ENCODE measurements at places on chromosomes 7 and 10.

GRCh38 chr7:73936967-73937366, 76.0 kb downstream of the TMEM270 start:
- no peak for DNase-seq

DNA sequence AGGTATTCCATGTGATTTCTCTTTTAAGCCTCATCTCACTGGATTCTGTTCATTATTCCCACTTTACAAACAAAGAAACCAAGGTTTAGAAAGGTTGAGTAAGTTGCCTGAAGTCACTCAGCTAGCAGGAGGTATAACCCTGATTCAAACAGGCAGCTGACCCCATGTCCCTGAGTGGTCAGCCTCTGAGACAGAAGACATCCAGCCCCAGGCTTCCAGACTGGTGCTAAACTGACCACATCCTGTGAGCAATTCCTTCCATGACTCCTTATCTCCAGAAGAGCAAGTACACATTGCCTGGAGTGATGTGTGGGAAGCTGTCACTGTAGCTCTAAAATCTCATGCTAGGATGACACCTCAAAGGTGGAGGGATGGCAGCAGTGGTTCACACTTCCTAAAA, 3.7 kb downstream of the PLPP4 start:
- DNase-seq, result no peak

DNA sequence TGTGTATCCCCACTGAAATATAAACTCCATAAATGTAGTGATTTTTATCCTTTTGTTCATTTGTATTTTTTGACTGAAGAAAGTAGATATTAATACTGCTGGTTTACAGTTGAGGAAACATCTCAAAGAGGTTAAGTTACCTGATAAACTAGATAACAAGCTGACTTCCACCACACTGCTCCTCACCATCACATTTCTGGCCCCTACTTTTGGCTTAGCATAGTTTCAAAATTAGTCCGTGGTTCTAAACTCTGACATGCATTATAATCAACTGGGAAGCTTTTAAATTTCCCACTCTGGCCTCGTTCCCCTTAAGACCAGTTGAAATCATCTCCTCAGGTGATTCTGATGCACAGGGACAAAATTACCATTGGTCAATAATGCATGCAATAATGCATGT, 43.5 kb downstream of the ANKIB1 start:
- no peak for DNase-seq

DNA sequence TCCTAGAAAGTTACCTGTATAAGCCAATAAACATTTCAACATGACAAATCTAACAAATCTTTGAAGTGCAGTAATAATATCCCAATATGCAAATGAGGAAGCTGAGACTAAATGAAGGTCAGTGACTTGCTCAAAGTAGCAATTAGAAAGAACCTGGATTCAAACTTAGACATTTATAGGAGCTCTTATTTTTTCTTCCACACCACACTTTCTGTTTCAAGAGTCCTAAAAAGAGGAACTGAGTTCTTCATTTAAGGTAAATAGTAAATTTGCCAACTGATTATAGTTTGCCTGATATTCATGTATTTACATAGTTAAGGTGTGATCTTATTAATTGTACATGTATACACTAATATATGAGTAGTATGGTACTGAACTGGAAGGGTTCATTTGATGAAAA, 44.0 kb downstream of the KLHDC10 start:
- no peak for DNase-seq

DNA sequence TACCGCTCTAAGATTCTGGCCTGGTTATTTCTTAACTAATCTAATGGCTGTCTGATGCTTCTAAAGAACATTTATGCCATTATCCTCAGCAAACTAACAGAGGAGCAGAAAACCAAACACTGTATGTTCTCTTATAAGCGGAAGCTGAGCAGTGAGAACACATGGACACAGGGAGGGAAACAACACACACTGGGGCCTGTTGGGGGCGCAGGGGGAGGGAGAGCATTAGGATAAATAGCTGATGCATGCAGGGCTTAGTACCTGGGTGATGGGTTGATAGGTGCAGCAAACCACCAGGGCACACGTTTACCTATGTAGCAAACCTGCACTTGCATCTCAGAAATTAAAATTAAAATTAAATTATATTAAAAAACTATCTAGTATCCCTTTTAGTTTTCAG, 853.5 kb downstream of the GATA3 start:
- no peak for DNase-seq

DNA sequence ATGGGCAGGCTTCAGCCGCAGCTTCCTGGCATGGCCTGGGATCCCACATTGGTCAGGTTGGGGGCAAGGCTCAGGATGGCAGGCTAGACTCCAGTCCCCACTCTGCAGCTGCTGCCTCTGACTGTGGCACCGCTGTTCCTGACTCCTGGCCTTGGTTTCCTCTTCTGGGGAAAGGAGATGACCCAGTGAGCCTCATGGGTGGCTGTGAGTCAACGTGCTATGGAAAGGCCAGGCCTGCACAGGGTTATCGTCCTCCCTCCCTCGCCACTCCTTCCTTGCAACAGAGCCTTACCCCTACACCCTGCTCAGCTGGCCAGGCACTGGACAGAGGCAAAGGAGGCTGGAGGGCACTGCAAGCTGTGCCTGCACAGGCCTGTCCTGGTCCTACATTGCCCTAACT, 36.1 kb upstream of the CHST15 start:
- no peak for DNase-seq

DNA sequence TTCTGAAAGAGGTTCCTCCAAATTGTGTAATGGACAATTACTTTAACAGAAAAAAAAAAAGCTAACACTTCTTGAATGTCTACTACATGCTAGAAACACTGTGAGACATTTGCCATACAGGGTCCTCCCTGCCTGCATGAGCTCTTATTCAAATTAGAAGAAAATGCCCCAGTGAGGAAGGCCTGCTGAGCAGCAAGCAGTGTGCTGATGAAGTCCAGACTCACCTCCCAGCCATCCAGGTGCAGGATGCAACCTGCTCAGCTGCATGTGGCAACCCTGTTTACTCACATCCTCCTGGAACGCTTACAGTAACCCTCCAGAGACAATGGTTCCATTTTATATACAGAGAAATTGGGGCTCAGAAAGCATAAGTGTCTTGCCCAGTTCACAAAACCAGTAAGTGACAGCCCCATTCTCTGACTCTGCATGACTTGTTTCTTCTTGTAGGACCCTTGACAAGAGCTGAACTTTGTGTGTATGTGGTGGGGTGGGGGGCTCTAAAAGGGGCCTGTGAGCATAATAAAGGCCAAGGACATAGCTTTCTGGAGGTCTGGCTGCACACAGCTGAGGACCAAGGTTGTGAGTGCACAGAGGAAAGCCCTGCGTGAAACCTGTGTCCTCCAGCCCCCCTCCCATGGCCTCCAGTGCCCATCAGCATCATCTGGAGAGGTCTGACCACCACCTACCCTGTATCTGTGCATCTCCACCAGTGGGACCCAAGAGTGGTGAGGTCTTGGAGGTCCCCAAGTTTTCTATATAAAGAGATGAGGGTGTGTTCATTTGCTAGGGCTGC, 387.8 kb downstream of the GRID1 start:
- no peak for DNase-seq

DNA sequence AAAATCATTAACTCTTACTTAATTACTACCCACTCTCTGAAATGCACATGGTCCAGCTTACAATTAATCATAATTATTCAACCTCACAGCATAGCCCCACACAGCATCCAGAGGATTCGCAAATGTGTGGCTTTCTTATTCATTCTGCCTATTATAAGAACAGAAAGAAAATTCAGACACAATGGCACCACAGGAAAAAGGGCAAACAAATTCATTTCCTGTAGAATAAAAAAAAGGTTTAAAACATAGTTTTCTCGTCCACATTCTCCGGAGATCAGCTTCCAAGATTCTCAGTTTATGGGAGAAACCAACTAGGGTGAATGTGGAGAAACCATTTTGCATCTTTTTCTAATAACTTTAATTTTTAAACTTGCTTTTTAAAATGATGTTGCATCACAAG, 201.6 kb downstream of the PARD3 start:
- DNase-seq, result no peak

DNA sequence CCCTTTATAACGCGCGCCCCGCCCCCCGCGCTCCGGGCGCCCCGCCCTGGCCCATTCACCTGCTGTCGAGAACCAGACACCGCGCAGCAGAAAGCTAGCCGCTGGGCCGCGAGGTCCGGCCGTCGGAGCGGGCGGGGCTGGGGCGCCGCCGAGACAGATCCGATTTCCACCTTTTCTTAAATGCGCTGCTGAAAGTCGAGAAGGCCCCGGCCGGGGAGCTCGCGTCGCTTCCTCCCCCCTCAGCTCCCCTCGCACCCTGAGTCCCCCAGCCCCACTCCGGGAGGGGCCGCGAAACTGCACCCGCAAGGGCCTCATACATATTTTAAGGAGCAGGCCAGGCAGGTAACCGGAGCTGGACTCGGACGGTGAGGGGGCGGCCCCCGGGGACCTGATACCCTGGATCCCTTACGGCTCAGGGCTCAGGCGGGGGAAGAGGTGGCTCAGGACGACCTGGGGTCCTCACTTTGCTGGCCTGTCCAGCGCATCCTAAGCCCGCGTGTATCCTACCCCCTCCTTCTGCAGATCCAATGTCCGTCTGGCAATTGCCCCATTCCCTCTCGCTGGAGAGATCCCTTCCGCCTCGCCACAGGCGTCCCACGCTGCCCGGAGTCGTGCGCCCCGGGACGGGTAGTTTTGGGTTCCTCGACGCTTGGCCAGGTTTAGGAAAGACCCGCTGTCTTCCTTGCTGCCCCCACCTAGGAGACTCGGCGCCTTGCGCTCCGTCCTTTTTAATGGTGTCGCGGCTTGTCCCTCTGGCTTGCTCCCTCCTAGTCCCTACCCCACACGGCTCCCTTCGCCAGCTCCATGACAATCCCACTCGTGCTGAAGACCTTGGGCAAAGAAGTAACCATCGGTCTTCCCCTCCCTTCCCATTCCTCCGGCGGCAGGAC, 170.6 kb downstream of the UBE2H start:
- DNase-seq, result no peak

DNA sequence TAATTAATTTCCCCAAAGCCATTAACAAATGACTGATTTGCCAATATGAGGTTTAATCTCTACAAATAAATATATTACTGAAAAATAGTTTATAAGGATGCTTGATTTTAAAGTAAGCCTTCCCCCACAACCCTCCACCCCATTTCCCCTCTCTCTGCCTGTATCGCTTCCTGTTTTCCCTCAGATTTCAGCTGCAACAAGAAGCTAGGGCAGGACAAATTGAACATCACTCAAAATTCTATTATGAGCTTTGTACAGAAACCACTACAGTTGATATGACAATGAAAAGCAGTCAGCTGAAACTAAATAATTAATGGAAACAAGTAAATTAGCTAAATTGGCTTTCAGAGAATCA, 109.0 kb upstream of the SP4 start:
- no peak for DNase-seq

- DNase-seq, result no peak
Observed at GRCh38 chr7:2870471-2870931, 26.4 kb upstream of the GNA12 start.

DNA sequence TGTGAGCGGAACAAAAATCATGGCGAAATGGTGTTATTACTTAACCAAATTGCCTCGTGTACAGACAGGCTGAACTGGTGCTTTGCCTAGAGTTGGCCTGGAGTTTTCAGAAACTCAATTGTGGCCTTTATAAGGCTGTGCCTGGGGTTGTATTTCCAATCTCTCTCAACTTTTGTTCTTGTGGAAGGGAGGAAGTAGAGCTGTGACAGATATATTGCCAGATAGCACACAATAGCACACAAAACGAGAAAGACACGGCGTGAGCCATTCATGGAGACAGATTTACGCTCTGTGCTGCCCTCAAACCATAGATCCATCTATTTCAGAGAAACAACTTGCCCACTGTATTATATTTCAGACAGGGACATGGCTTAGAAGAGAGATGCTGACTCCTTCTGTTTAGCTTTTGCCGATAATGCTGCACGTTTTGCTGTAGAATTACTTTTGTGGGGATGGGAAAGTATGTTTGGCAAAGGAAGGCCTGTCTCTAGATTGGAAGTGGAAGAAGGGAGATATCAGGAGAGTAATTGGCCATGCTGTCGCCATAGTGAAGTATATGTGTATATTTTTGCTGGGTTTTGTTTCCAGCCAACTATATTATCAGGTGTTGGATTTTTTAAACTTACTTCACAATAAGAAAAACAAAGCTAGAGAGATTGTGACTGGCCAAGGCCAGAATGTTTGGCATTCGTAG, 80.4 kb downstream of the AUTS2 start:
- peak; percentile 49 for DNase-seq

DNA sequence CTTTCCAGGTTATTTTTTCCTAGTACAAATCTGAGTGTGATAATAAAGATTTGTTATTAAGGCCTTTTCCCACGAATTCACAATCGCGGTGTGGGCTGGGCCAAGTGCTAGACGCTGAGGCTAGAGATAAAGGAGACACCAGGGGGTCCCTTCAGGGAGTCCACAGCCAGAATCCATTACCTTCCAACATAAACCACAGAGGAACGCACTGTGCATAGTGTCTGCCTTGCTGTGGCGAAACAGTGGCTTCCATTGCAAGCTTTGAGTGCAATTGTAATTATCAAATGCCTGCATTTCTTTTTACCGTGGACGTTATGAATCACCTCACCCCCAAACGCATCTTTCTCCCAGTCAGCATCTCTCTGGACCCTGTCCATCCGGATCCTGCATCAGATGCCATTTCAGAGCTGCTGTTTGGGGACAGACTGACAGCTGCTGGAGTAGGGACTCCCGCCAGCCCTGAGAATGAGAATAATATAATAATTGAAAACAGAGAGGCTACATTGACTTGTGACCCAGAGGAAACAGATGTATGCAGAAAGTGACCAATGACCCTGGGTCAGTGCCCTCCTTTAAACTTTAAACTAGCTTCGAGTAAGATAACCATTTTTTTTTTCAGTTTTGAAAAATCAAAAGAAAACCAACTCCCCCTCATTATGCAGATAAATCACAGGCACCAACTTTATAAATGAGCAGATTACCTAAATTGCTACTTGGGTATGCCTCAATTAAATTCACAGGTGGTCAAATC, 456.2 kb upstream of the NRP1 start:
- no peak for DNase-seq

- DNase-seq, result no peak
Observed at GRCh38 chr7:33841705-33842129, 63.6 kb upstream of the BMPER start.

- no peak for DNase-seq
Observed at GRCh38 chr7:109868215-109868860, 1222.6 kb upstream of the LRRN3 start.

- DNase-seq, result no peak
Observed at GRCh38 chr7:96059075-96059474, 262.8 kb downstream of the SLC25A13 start.

GRCh38 chr7:88256906-88257305, 37.1 kb upstream of the SRI start:
- DNase-seq, result no peak

- peak; percentile 52 for DNase-seq
Observed at GRCh38 chr7:129144095-129144833, at the start of gene TSPAN33. TSS of gene TSPAN33 (plus strand) at chr7:129144707. CDS start at chr7:129144981, 274 bp downstream.

GRCh38 chr7:82559193-82559805, 115.7 kb upstream of the CACNA2D1 start:
- no peak for DNase-seq

- no peak for DNase-seq
Observed at GRCh38 chr10:13648425-13648824, 61.7 kb downstream of the PRPF18 start.

- DNase-seq, result no peak
Observed at GRCh38 chr7:141462958-141463357, 88.3 kb upstream of the AGK start.
